NCI-H1436 treated with DMSO at 0.1 percent for 48 hours (cell line): ENCODE measurements at places on chromosomes 16 and 17.

GRCh38 chr17:83195330-83196023 lies 116.1 kb downstream of the METRNL start:
- DNase-seq = no peak

DNA sequence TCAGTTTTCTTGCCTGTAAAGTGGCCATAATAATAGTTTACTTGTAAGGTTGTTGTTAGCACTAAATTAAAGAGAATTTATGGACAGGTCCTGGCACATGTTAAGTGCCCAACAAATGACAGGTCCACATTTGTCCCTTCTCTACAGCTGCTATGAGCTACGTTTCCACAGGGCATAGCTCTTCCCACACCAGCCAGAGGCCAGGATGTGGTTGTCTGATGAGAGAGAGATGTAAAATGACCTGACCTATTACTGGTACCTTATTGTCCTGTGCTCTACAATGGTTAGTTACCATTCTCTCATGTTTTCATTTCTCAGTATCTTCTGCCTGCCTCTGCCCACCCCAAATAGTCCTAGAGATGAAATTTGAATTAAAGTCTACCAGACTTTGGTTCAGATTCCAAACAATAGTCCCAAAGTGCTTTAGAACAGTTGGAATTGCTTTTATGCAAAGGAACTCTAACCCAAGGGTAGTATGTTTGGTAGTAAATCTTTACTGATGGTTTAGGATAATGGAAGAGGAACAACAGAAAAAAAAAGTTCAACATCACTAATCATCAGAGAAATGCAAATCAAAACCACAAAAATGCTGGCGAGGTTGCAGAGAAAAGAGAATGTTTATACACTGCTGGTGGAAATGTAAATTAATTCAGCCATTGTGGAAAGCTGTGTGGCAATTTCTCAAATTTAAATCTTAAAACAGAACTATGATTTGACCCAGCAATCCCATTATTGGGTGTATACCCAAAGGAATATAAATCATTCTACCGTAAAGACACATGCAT lies 57.1 kb upstream of the ANKFN1 start:
- no peak for DNase-seq

GRCh38 chr17:76672270-76672851 lies 28.8 kb upstream of the ST6GALNAC1 start:
- no peak for DNase-seq

- DNase-seq = peak; percentile 44
Observed at GRCh38 chr17:57524839-57525568, 220.1 kb downstream of the CCDC182 start.

DNA sequence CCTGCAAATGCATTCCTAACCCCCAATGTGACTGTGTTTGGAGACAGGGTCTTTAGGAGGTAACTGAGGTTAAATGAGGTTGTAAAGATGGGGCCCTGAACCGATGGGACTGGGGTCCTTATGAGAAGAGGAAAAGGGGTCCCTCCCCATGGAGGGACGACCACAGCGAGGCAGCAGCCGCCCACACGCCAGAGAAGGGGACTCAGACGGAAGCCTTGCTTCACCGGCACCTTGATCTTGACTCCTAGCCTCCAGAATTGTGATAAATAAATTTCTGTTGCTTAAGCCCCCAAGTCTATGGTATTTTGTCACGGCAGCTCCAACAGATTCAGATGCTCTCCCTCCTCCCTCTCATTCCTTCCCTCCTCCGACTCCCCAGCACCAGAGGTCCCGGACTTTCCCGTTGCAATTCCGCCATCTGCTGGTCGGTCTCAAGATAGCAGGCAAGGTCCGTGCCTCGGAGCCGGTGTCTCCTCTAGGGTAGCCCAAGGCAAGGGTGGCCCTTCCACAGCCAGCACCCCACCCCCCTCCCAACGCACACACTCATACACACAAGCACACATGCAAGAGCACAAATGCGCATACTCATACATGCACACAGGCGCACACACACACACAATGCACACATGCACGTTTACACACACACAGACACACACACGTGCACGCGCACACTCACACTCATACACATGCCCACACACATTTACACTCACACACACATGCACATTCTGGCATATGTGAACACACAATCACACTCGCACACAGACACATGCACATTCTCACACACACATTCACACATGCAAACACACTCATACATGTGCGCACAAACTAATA lies 23.1 kb upstream of the C16orf78 start:
- DNase-seq = no peak

GRCh38 chr17:49028271-49028670 lies 31.1 kb downstream of the IGF2BP1 start:
- no peak for DNase-seq

DNA sequence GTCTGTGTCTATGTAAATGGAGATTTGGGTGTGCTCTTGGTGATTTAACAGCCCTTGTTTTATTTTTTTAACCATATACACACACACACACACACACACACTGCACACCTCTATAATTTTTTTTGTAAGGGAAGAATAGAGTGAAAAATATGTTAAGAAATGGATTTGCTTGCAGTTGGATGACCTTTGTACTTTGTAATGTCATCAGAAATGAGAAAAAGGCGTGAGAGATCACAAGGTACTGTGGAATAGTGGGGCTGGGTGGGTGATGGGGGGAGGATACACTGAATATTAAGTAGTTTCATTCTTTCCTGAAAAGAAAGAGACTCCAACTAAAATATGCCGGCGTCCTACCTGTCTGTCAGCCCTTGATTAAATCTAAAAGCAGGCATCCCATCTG lies 38.7 kb downstream of the SALL1 start:
- DNase-seq = no peak

- DNase-seq = peak; percentile 34
Observed at GRCh38 chr16:70685938-70686375, at the start of gene MTSS2. TSS of gene MTSS2 (minus strand) at chr16:70686053. CDS start at chr16:70685791, 262 bp downstream.

DNA sequence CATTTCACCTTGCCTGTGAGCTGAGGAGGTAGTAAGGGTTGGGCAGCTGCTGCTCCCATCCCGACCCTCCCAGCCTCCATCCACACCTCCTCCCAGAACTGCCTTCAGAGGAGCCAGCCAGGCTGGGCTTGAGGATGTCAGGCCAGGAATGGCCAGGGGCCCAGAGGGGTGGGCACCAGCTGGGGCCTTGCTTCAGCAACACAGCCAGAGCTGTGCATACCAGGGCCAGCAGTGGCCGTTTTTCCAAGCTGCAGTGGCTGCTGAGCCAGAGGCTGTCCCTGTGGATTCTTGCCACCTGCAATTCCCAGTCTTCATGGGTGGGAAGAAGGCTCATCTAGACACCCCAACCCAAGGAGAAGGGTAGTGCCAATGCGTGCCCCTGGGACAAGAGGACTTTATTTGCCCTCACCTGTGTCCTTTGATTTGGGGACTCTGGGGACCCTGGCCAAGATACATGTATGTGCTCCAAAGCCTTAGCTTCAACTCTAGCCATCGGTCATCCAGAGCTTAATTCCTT lies 153.4 kb upstream of the SDK2 start:
- no peak for DNase-seq

- no peak for DNase-seq
Observed at GRCh38 chr16:21652453-21652852, at the start of gene IGSF6. TSS of gene IGSF6 (minus strand) at chr16:21652608. CDS start at chr16:21652598, 10 bp downstream.

DNA sequence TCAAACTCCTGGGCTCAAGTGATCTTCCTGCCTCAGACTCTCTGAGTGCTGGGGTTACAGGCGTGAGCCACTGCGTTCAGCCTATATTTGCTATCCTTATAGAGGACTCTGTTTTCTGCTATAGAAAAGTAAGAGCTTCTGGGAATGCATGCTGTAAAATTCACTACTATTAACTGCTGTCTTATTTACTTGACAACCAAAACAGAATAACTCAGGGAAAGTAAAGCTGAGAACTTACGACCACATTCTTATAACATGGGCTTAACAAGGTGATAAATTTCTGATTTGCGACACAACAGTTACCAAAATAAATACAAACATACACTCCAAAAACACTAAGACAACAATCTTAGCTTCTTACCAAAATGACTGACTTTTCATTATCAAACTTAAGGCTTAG lies 23.9 kb downstream of the APPBP2 start:
- no peak for DNase-seq

DNA sequence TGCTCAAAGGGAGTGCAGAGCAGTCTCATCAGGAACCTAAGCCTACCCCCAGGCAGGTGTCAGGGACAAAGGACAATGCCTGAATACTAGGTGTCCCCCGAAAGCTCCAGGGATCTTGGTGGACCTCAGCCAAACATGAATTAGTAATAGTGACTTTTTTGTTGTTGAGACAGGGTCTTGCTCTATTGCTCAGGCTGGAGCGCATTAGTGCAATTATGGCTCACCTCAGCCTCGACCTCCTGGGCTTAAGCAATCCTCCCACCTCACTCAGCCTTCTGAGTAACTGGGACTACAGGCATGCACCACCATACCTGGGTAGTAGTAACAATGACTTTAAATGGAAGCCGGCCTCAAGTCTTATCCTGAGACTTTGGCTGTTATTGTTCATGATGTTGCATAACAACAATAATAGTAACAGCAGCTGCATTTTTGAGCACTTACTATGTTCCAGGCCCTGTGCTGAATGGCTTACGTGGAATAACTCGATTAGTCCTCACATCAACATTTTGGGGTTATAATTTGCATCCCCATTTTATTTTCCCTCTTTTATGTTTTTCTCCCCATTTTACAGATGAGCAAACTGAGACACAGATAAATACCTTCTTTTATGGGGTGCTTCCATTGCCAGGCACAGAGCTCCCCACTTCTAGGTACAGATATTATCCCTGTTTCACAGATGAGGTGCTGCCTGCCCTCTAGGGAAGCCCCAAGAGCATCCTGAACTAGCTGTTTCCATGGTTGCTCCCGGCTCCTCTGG lies 19.5 kb downstream of the CNGB1 start:
- no peak for DNase-seq

- no peak for DNase-seq
Observed at GRCh38 chr17:77285594-77286390, 145.0 kb downstream of the SEC14L1 start.

DNA sequence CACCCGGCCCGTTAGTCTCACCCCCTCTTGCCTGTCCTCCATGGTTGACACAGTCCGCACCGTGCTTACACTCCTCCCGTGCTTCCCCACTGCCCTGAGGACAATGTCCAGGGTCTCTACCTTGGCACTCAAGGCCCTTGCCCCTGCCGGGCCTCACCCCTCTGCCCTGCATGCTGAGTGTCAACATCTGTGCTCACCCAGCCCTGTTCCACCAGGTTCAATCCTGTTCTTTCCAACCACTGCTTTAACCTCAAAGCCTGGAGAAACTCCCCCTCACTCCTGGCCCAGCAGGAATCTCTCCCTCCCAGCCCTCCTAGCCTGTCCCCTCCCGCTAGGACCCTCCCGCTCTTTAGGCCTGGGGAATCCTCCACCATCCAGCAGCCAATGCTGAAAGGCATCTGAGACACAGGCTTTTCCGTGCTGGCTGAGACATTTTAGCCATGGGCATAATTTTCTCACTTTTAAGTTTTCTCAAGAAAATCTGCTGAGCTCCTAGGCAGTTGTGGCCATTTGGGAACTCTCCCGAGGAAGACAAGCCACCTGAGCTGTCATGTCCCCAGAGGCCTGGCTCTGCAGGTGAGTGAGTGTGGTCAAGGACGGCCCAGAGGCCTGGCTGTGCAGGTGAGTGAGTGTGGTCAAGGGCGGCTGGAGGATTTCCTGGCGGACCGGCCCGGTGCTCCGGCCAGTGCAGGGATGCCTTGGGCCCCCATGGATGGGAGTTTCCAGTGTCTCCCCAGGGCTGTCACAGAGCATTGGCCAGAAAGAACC lies 10.8 kb upstream of the P2RX1 start:
- no peak for DNase-seq

DNA sequence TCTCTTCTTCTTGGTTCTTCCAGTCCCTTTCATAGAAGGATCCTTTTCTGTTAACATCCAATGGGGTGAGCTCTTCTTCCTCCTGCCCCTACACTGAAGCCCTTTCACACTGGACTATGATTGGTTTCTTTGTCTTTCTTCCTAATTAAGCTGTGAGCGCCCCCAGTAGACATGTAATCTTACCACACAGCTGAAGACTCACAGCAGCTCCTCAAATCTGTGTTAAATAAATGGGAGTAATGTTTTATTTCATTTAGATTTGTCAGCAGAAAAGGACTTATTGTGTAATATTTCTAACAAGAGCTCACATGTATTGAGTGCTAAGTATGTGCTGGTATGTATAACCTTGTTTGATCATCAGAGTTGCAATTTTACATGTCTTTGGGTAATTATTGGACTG lies 55.7 kb downstream of the TOX3 start:
- DNase-seq = no peak

DNA sequence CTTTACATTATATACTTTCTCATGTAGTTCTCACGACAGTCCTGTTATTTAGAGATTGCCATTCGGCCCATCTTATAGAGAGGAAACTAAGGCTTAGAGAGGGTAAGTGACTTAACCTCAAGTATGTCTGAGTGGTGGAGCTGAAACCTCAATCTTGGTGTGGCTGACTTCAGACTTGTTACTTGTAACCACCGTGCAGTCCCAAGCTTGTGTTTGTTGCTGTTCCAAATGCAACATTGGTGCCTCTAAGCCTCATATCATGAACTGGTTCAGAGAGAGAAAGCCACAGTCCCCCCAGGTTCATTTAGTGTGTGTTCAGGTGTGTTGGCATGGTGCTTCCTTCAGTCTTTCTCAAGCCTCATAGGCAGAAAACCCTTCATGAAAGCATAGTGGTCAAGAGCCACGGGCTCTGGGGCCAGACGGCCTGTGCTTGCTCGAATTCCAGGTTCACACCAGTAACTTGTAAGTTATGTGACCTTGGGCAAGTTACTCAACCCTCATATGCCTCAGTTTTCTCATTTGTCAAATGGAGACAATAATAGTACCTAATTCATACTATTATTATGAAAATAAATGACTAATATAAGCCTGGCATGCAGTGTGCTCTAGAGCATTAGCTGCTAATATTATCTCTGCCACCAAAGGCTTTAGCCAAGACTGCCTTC lies 39.9 kb downstream of the CDH1 start:
- DNase-seq = no peak

DNA sequence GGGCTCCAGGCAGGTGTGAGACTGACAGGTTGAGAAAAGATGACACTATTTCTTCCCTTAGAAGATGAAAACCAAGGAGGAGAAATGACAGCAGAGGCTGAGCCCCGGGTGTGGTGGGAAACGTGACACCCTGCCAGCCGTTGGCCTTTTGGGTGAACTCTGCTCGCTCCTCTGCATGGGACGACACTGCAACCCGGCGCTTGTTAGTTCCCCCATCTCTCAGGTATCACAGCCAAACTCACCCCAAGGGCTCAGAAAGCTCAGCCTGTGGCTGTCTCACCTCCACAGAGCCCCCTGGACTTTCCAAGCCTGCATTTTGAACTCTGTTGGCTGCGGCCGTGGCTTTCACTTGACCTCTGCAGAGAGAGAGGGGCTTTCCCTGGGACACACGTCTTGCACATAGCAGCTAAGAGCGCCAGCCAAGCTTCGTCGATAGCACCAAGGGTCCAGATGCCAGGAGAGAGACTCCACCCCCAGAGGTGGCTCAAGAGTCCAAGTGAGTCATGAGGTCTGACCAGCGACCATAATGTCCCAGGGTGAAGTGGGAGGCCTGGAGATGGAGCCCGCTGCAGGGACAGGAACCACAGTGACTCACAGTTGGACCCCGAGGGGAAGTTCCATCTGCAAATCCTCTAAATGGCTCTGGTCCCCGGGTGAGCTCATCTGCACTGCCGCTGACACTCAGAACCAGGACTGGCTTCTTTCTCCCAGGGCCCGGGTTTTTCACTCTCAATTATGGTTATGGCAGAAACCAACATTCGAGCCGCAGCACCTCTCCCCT lies 301.9 kb downstream of the SOX9 start:
- no peak for DNase-seq
